Stimulated activated CD8-positive, alpha-beta memory T cell treated with anti-CD3 and anti-CD28 coated beads, Interleukin-7, amount 100 ng/mL, for 24 hours (primary cell): ENCODE measurements at places on chromosomes 3 and 15.

DNA sequence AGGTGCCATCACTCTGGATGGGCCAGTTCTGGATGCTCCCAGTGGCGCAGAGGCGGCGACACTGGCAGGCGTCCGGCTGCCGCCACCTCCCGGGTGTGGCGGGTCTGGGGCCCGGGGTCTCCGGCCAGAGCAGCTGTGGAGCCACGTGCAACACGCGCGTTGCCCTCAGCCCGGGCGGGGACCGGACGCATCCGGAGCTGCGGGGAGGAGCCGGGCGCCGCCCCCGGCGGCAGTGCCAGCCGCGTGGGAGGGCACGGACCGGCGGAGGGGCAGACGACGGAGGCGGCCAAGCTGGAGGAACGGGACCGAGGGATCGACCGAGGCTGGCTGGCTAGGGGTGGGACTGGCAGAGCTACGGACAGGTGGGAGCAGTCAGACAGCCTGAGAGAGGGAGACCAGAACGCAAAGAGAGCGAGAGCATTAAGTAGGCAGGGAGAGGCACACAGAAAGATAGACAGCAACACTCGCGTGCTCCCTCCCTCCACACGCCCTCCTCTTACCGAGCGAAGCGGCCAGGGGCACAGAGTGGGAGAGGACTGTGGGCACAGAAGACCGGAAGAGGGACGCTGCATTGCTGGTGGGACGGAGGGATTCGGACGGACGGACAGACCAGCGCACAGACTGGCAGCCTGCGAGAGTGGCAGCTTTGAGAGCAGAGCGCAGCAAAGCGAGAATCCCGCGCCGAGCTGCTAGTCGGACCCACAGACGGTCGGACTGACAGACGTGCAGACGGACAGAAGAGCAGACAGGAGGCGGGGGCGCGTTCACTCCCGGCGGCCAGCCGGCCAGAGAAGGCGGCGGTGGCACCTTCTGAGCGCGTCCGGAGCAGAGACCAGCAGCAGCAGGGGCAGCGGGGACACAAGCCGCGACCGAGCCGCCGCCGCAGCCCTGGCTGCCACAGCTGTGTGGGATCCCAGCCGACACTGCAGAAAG, at the start of gene ARPP21:
TSS of gene ARPP21 (plus strand) at position 272 of the 933 bp plus-strand sequence. CDS start 42,227 bp downstream, outside the sequence.
- no peak for DNase-seq

GRCh38 chr3:155664925-155665695, 79.8 kb downstream of the PLCH1 start:
- DNase-seq = no peak

GRCh38 chr15:49570672-49571071, 49.9 kb downstream of the FAM227B start:
- no peak for DNase-seq

GRCh38 chr3:10119376-10119775, 3.9 kb downstream of the BRK1 start:
- no peak for DNase-seq

DNA sequence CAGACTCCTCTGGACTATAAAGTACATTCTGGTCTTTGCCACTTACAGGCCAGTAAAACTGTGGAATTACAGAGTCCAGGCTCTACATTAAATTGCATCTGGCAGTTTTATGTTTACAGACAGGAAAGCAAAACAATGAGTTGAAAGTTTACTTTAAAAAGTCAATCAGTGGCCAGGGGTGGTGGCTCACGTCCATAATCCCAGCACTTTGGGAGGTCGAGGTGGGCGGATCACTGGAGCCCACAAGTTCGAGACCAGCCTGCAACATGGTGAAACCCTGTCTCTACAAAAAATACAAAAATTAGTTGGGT, 53.8 kb downstream of the TM4SF4 start:
- DNase-seq = no peak

- DNase-seq = no peak
Measured at GRCh38 chr3:50320853-50321335, 1.7 kb downstream of the HYAL2 start.
